ENCODE measurements at places on chromosomes 12 and 14.

DNA sequence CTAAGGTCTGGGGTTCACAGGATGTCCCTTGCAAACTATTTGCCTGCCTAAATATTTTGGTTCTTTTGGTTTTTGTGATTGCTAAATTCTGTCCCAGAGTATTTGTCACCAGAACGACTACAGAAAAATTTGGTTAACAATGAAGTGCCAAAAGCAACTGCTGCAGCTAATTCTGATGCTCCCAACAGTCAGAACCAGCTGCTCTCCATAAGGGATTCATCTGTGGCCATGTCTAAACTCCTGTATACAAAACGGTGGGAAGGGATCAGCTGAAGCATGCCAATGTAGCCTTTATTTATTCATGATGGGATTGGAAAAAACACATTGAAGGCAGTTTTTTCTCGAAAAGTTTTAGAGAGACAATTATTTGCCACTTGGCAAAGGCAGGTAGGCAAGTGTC lies 29.3 kb upstream of the PELI2 start:
- DNase-seq: no peak

- no peak for DNase-seq
Measured at GRCh38 chr14:100523843-100524169, 63.4 kb downstream of the BEGAIN start.

DNA sequence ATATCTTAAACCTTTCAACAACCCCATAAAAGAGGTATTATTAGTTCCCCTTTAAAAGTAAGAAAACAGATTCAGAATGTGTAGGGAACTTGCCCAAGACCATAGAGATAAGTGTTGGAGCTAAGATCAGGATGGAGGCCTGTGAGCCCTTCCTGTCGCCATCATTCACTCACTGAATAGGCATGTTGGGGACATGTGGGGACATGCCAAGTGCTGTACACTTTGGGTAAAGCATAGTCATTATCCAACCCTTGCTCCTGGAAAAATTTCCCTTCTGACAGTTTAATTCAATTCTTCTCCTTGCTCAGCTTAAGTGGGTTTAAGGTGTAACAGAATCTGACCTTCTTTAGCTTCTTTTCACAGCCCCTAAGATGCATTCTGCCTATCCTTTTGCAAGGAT lies 28.0 kb upstream of the C12orf42 start:
- DNase-seq: no peak

GRCh38 chr12:53378724-53379388 lies 1.1 kb upstream of the SP1 start:
- no peak for DNase-seq

DNA sequence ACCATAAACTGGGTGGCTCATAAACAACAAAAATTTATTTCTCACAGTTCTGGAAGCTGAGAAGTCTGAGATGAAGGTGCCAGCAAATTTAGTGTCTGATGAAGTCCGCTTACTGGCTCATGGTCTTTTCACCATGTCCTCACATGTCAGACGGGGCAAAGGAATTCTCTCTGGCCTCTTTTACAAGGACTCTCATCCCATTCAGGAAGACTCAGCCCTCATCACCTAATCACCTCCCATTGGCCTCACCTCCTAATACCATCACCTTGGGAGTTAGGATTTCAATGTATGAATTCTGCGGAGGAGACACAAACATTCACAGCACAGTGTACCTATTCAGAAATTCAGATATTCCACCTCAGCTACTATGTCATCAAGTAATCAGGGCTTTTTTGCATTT lies 357.6 kb downstream of the PAWR start:
- no peak for DNase-seq

DNA sequence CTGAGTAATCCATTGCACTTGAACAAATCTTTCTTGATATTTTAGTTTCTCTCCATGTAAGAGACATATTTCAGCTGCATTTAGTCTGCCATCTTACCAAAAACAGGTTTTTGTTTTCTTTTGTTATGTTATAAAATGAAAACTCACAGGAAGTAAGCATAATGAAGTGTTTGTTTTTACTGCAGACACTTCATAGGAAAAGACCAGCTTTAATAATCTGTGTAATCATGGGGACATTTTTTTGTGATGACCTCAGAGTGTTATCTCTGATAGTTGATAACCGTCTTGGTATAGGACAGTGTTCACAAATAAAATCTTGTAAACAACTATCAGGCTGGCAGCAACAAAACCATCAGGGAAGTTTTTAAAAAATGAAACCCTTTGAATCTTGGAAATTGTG lies 266.2 kb upstream of the OR4E1 start:
- no peak for DNase-seq

GRCh38 chr12:6724409-6724797 lies 557 bp downstream of the COPS7A start:
- DNase-seq: no peak

DNA sequence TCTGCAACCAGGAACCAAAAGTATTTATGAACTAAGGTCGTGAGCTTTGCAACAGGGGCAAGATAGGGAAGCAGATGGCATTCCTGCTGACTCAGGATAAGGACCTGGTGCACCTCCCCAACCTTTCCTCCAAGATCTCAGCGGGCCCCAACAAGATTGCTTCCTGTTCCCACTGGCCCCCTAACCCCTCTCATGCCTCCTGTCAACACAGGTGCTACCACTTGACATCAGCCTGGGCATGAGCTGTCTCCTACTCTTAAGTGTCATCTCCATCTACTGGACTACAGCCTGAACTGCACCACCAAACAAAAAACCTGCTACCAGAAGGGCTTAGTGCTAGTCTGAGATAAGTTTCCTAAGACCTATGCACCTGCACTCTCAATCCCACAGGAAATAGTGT lies 32.7 kb downstream of the MED6 start:
- no peak for DNase-seq

DNA sequence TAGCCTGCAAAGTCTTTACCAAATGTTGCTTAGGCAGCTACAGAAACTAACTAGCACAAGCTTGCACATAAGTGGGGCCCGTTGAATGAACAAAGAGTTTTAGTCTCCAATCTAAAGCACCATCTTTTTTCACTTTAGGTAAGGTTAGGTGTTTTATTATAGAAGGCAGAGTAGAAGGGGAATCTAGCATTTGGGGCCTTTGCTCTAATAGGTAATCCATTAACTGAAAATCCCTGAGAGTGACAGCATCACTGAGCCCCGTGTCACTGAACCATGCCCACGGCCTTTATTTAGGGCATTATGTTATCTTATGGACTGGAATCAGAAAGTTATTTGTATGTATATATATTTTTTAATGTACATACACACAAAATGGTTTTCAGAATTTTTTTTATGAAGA lies 25.1 kb downstream of the CPNE8 start:
- DNase-seq: no peak

DNA sequence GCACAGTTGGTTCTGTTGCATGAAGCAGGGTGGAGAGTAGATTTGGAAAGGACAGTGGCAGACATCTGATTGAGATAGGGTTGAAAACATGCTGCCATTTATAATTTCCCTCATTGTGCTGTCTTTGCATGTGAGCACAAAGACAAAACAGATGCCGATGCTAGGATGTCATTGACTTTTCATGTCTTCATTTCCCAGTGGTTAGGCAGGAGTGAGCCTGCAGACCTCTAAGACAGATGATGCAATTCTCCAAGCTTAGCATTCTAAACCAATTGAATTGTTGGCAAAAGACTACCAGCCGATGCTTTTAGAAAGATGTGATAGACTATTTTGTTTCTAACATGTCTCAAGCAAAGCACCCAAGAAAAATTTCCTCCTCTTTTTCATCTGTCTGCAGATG lies 37.1 kb upstream of the PELI2 start:
- DNase-seq: no peak

DNA sequence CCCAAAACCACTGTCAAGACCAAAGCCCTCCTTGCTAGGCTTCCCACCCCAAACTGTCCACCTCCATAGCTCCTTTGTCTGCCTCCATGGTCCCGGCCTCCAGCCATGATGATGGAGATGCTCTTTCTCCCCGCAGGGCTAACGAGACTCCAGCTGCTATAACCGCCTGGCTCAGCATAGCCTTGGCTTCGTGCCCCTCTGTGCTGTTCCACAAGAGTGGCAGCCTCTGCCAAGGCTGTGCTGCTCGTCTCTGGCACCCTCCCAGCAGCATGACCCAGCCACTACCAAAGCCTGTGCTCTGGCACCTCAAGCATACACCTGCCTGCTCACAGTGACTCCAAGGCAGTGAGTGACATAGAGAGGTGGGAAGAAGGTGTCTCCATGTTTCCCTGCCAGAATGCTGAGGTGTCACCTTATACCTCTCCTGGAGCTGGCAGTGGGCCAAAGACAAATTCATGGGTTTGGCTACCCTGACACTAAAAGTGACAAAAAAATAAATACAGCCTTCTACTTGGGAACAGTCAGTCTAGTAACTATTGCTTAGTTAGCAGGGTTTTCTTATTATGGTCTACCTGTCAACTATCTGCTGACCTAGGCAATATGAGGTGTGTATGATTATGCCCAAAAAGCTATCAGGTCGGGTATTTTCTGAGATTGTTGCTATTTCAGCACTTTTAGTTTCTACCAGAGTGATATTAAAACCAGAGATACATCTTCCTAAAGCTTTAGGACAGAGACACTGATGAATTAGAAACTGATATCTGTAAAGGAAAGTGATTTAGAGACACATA lies 16.1 kb upstream of the KRT73 start:
- DNase-seq: no peak

GRCh38 chr14:68568907-68569897 lies 223.7 kb downstream of the ZFP36L1 start:
- DNase-seq: no peak
